ENCODE measurements at places on chromosomes 6 and 20. TPM values are rescaled to one million over a fixed set of nuclear protein-coding genes. Genes with fewer than 3 reads are reported as not detected.

GRCh38 chr6:4603291-4603690, 172.9 kb upstream of the CDYL start:
- H3K4me1 ChIP-seq: peaks cover 2% of the 10 kb centered on the region
- H3K4me3 ChIP-seq: no peak overlapping the region
- H3K36me3 ChIP-seq: no peaks in the 10 kb centered on the region
- H3K27me3 ChIP-seq: no peaks in the 10 kb centered on the region
- no peak overlapping the region for H3K27ac ChIP-seq
- no peak for DNase-seq

GRCh38 chr6:53532061-53532797, 12.7 kb downstream of the GCLC start:
- no peak for DNase-seq
- H3K27ac ChIP-seq: no peak overlapping the region
- H3K4me1 ChIP-seq: no peaks in the 10 kb centered on the region

DNA sequence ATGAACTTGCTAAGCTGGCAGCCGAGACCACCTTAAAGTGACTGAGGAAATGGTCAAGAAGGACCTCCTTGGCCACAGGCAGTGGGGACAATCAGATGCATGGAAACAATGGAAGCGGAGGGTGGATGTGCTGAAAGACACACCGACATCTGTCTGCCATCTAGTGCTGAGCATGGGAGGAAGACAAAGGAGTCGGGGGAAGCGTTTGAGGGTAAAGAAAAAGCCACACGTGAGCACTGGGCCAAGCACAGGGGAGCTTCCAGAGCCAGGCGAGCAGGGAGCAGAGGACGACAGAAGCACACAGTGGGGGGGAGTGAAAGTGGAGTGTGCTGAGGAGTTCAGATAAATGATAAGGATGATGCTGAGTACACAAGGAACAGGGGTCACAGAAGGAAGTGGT, 367.8 kb downstream of the ZFAND3 start:
- H3K27ac ChIP-seq: no peak overlapping the region
- no peaks in the 10 kb centered on the region for H3K4me1 ChIP-seq
- H3K27me3 ChIP-seq: no peaks in the 10 kb centered on the region
- H3K4me3 ChIP-seq: no peak overlapping the region
- H3K36me3 ChIP-seq: no peaks in the 10 kb centered on the region

- no peaks in the 10 kb centered on the region for H3K36me3 ChIP-seq
- DNase-seq: no peak
Measured at GRCh38 chr6:52307900-52308372, 23.4 kb upstream of the MCM3 start.

DNA sequence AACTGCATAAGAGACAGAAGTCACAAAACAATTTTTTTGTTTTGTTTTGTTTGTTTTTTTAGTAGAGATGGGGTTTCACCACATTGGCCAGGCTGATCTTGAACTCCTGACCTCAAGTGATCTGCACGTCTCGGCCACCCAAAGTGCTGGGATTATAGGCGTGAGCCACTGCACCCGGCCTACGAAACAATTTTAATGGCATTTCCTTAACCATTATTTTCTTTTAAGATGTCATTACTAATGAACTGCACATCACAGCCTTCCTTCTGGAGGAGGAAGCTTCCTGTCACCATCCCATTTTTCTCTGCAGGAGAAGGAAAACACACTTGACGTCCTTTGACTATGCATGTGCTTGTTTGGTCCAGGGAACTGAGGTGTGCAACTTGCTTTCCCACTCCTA, 125.3 kb upstream of the AKIRIN2 start:
- peaks cover 6% of the 10 kb centered on the region for H3K4me1 ChIP-seq
- DNase-seq: no peak
- H3K36me3 ChIP-seq: no peaks in the 10 kb centered on the region
- H3K27me3 ChIP-seq: no peaks in the 10 kb centered on the region
- H3K27ac ChIP-seq: no peak overlapping the region

GRCh38 chr6:131728296-131728939, 17.6 kb upstream of the CTAGE9 start:
- no peaks in the 10 kb centered on the region for H3K36me3 ChIP-seq
- no peak overlapping the region for H3K27ac ChIP-seq
- no peak for DNase-seq
- H3K4me3 ChIP-seq: no peak overlapping the region
- no peaks in the 10 kb centered on the region for H3K4me1 ChIP-seq
- no peaks in the 10 kb centered on the region for H3K27me3 ChIP-seq

DNA sequence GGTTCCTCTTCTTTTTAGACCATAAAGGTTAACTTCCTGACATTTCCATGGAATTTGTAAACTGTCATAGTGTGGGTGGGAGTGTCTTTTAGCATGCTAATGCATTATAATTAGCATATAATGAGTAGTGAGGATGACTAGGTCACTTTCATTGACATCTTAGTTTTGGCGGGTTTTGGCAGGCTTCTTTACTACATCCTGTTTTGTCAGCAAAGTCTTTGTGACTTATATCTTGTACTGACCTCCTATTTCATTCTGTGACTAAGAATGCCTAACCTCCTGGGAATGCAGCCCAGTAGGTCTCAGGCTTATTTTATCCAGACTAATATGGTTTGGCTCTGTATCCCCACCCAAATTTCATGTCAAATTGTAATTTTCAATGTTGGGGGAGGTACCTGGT, 149.6 kb upstream of the SYNCRIP start:
- no peak overlapping the region for H3K27ac ChIP-seq
- peaks cover 3% of the 10 kb centered on the region for H3K27me3 ChIP-seq
- no peaks in the 10 kb centered on the region for H3K4me1 ChIP-seq
- no peak overlapping the region for H3K4me3 ChIP-seq
- no peak for DNase-seq

DNA sequence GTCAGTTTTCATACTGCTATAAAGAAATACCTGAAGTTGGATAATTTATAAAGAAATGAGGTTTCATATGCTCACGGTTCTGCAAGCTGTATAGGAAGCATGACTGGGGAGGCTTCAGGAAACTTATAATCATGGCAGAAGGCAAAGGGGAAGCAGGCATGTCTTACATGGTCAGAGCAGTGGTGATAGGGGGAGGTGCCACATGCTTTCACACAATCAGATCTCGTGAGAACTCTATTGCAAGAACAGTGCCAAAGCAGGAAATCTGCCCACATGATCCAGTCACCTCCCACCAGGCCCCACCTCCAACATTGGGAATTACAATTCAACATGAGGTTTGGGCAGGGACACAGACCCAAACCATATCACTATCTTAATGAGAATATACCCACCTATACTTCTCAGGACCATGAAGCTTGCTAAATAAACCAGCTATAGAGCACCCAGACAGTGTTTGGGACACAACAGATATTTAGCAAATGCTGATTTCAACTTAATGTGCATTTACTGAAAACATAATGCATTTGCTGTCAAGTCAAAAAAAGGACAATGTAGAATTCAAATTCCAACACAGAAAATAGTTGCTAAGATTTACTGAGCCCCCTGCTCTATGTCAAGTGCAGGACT, 63.8 kb downstream of the TNFRSF21 start:
- no peaks in the 10 kb centered on the region for H3K27me3 ChIP-seq
- no peak overlapping the region for H3K4me3 ChIP-seq
- no peak for DNase-seq

DNA sequence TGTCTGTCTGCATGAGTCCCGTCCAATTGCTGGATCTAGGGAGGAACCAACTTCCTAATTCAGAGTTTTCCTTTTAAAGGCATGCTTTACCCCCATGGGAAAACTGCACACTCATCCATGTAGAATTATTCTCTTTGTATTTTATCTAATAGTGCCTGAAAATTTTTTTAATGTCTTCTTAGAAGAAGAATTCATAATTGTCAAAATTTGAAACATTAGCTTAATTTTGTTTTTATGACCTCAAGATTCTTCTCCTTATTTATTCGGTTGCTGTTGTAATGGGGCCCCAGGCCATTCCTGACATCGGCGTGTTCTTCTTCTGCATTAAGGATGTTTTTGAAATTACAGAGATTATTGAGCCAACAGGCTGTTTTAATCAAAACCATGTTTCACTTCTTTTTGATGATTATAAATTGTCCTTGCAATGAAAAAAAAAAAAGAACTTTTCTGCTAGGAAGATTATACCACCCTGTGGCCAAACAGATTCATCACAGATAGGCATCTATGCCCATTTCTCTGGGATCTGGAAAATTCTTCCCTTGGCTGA, 100.3 kb downstream of the ZNF217 start:
- H3K27ac ChIP-seq: no peak overlapping the region
- no peak for DNase-seq
- H3K4me1 ChIP-seq: no peaks in the 10 kb centered on the region
- H3K36me3 ChIP-seq: no peaks in the 10 kb centered on the region
- no peak overlapping the region for H3K4me3 ChIP-seq
- H3K27me3 ChIP-seq: no peaks in the 10 kb centered on the region

DNA sequence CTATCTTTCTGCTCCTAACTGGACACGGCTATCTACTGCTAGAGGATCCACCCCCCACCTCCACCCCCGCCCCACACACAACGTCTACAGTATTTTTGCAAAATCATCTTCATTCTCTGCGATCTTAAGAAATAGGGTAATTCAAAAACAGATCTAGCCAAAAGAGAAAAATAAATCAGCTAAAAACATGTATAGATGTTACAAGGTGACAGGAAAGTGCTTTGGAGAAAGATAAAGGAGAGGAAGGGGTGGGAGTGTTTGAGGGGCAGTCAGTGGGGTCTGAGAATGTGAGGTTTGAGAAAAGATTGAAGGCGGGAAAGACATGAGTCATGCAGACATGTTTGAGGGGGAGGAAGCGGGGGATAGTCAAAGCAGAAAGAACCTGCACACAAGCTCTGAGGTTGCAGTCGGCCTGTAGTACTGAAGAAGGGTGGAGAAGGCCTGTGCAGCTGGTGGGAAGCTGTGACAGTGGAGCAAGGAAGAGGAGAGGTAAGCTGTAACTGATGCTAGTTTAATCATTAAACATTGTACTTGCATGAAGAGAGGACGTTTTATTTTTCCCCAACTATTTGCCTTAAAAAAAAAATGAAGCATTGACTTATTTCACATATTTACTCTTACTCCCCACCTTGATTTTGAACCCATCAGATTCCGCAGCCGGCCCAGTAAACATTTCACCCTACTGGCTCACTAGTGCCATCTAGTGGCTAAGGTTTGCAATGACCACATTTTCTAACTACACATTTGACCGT, 332.6 kb downstream of the ADGRB3 start:
- no peaks in the 10 kb centered on the region for H3K27me3 ChIP-seq
- H3K4me3 ChIP-seq: no peak overlapping the region
- no peaks in the 10 kb centered on the region for H3K36me3 ChIP-seq
- H3K27ac ChIP-seq: no peak overlapping the region

DNA sequence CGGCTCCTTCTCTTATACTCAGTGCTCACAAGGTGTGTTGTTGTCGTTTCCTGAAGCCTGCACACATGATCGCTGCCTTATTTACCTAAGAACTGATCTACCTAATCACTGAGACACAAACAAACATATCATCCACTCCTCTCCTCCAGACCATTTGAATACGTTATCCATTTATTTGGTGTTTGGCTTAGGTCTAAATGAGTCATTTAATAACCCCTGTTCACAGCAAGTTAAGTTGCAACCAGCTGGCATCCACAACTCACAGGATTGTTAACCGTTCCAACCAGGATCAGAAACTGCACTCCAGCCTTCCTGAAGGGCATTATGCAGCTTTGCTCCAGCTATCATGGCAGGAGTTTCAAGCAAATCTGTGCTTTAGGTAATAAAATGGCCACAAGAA, 511.1 kb upstream of the MAP3K7 start:
- no peak overlapping the region for H3K27ac ChIP-seq
- no peaks in the 10 kb centered on the region for H3K4me1 ChIP-seq
- H3K27me3 ChIP-seq: no peaks in the 10 kb centered on the region
- H3K36me3 ChIP-seq: no peaks in the 10 kb centered on the region

DNA sequence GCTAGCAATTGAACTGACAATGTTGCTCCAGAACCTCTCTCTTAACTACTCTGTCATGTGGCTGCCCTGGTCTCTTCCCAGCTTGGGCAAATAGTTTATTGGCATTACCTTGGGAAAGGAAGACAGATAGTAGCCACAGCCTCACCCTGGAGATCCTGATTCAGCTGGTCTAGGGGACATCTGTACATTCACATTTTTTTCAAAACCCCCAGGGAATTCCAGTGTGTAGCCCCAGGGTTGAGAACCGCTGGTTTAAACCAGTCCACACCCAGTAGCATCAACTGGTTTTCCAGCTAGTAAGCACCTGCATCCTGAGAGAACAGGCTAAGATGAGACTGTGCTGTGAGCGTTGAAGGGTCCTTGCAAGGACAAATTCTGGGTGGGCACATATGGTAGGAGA, 9.6 kb downstream of the SCUBE3 start:
- H3K27me3 ChIP-seq: no peaks in the 10 kb centered on the region
- no peaks in the 10 kb centered on the region for H3K36me3 ChIP-seq
- H3K4me3 ChIP-seq: no peak overlapping the region
- H3K27ac ChIP-seq: no peak overlapping the region

GRCh38 chr6:106693418-106693817, 64.0 kb downstream of the QRSL1 start:
- no peaks in the 10 kb centered on the region for H3K4me1 ChIP-seq
- no peak for DNase-seq
- no peak overlapping the region for H3K27ac ChIP-seq

DNA sequence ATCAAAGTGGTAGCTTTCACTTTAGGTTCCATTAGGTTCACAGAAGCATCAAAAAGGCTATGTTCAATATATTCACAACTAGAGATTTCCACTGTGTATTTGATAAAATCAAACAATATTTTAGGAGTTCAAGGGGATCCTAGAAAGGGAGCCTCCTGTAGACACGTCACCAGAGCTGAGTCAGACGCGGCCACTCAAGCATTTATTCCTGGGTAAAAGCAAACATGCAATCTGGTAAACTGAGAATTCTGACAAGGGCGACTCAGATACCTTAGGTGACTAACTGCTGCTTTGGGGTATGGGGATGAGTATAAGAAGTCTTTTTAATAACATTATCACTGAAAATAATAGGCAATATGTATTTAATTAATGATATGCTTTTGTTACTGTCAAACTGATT, 118.7 kb upstream of the HMGN3 start:
- H3K4me1 ChIP-seq: no peaks in the 10 kb centered on the region
- no peak overlapping the region for H3K27ac ChIP-seq
- H3K4me3 ChIP-seq: no peak overlapping the region

SLC25A27 gene
- total RNA-seq: 0.38 TPM

SFT2D1 gene
- 60.9 TPM for total RNA-seq

COL9A1 gene
- total RNA-seq: not detected

PRSS35 gene
- not detected for total RNA-seq

FOXC1 gene
- total RNA-seq: not detected

HSP90AB1 gene
- 2,400 TPM for total RNA-seq
